Hematopoietic multipotent progenitor cell treated with erythropoietin and hydrocortisone succinate and interleukin-3 and kit ligand, for 8 days (in vitro differentiated cells): ENCODE measurements at places on chromosomes 6 and 20.
A peak's percentile ranks its signal among the peaks of the same experiment; 100 is the strongest.

GRCh38 chr6:162798546-162799266 lies 70.9 kb downstream of the PACRG start:
- no peak for DNase-seq

GRCh38 chr20:37921341-37921929 lies 18.5 kb downstream of the VSTM2L start:
- DNase-seq = no peak

DNA sequence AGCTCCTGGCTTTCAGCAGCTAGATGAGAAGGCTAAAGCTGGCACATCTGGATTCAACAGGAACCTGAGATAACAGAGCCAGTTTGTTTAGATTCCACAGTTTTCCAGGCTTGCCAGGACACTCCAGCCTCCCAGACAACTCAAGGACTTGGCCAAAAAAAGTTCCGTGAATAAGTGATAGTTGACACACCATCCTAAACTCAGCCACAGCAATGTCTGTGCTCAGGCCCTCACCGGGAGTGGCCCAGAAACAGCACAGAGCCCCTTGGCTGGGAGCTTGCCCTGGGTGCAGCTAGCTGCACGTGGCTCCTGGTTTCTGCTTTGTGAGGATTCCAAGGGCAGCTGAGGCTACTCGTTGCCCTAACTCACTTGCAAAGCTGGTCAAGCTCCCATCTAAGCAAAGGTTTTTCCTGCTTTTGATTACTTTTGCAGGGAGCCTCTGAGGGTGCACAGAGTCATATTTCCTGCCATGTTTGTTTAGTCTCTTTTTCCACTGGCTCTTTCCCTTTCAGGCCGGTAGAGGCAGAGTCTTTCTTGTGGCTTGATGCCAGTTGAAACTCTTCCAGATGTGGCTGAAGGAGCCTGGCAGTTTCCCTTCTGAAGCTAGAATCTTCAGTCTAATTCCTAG lies 118.3 kb upstream of the ECI2 start:
- DNase-seq = peak; percentile 22

DNA sequence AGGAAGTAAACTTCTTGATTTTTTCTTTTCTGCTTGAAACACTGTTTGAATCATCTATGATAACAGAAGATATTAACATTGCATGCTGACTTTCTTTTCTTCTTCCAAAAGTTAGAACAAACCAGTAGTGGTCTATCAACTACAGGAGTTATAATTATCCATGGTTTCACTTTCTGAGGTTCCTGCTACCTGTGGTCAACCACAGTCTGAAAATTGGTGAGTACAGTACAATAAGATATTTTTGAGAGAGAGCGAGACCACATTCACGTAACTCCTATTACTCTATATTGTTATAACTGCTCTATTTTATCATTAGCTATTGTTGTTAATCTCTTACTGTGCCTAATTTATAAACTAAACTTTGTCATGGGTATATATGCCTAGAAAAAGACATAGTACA lies 86.1 kb downstream of the MAP7 start:
- no peak for DNase-seq

- no peak for DNase-seq
These were observed 174.3 kb upstream of the STXBP5 start for GRCh38 chr6:147029923-147030322.

GRCh38 chr6:7050872-7051779 lies 56.6 kb upstream of the RREB1 start:
- peak; percentile 41 for DNase-seq

GRCh38 chr6:213284-213683 lies 79.0 kb upstream of the DUSP22 start:
- no peak for DNase-seq
